ENCODE measurements at places on chromosomes 2 and 18.

GRCh38 chr2:119179991-119180390 is 21.4 kb upstream of the C1QL2 start:
- no peak for DNase-seq

DNA sequence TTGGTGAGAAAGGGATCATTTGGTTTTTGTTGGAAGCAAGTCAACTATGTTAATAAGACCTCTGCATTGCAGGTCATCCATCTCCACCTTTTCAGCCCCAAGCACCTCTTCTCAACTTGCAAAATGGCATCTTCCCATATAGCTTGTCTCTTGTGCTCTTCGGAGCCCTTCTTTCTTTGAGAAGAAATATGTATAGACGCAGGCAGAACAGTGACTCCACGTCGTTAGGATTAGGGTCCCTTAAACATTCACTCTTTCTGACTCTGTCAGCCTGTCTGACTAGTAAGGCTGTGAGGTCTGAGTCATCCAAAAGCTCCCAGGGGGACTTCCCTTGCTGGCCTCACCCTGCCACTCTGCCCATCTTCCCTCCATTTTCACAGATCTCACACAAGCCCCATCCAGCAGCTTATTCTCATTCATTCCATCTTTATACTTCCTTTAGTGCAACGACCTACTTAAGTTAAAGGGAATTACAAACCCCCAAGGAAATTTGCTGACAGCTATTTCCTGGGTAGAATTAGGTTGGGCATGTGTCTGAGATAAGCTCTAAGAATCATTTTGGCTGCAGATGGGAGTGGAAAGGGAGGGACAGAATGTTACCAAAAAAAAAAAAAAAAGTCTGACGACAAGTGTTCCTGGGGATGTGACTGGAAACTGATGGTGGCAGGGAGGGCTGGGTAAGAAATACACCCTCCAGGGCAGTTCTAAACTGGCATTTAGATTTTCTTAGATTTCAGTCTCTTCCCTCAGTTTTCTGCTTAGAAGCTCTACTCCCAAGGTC is 37.7 kb upstream of the MEX3C start:
- no peak for DNase-seq

DNA sequence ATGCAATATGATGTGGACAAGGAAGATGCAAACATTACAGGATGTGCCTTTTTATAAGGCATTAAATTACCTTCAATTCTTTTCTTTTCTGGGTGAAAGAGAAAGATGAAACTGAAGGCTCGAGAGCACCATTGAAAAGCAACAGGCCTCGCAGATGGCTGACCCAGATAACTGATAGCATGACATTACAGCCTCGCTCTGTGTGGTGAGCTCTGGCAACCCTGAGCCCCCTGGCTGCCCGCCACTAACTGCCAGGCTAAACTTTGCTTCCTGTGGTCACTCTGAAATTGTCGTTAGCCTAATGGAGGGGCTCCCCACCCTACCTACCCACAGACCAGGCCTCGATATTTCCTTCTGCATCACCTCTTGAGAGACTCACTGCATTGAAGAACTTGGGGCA is 516.8 kb upstream of the FANCL start:
- DNase-seq = no peak

- DNase-seq = no peak
These were observed 64.9 kb downstream of the PPP1R1C start for GRCh38 chr2:182050333-182051135.

DNA sequence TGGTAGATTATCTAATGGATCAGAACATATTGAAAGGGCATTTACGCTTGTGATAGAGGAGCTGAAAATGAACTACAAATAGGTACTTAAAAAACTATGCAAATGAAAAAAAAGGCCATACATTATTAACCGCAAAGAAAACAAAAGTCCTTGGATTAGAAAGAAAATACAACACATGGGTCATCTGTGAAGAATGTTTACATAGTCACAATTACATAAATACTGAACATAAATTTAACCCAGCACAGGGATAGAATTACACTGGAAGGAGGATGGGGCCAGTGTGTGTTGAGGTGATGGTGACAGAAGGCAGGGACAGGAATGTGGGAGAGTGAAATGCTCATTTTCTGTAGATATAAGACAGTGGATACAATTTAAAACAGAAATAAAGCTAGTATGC is 6.6 kb downstream of the NTSR2 start:
- no peak for DNase-seq

DNA sequence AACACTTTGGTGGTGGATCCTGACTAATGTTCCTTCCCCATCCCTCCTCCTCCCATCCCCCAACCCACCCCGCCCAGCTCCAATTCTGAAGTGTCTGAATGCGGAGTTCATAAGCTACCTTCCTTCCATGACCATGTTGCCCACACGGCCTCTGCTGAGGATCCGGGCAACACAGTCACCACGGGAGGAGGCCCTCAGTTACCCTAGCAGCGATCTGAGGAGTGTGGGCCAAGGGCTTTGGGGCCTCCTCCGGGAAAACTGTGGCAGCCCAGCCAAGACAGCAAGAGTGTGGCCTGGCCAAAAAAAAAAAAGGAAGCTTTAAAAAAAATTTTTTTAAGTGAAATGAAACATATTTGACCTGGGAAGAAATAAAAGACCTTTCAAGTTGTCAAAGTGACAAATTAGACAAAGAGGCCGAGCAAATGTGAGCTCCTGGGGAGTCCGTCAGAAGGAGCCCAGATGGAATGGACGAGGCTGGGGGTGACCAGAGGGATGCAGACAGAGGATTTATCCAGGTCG is 169.0 kb upstream of the PKDCC start:
- DNase-seq = no peak

DNA sequence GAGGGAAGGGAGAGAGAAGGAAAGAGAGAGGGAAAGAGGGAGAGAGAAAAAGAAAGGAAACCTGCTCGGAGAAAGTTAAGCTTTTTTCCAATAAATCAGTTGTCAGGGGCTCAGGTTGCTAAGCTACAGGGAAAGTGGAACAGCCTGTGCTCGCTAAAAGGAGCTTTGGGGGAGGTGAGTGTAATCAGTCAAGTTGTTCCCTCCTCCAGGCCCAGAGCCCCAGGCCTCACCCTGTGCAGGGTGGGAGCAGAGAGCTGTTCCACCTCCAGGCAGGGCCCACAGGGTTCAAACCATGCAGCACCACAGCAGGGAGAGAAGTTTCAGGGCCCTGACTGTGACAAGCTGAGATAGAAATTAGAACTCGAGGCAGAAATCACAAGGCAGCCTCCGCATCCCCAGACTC is 56.4 kb upstream of the PPP1CB start:
- no peak for DNase-seq

DNA sequence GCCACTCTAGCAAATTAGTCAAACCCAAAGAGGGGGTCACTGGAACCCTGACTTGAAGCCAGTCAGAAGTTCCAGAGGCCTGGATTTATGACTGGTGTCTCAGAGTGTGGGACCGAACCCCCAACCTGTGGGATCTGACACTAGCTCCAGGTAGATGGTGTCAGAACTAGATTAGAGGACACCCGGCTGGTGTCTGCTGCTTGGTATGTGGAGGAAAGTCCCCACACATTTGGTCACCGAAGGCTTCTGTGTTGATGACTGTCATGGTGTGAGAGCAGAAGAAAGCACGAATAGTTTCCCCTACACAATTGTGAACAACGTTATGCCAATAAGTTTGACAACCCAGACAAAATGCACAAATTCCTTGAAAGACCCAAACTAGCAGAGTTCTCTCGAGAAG is 48.1 kb downstream of the B3GNT2 start:
- no peak for DNase-seq

GRCh38 chr2:44927985-44928482 is 13.5 kb upstream of the SIX3 start:
- DNase-seq = no peak

- no peak for DNase-seq
These were observed 1.8 kb upstream of the OXER1 start for GRCh38 chr2:42765686-42766085.

- no peak for DNase-seq
These were observed 167.3 kb upstream of the SPRED2 start for GRCh38 chr2:65599693-65600092.

DNA sequence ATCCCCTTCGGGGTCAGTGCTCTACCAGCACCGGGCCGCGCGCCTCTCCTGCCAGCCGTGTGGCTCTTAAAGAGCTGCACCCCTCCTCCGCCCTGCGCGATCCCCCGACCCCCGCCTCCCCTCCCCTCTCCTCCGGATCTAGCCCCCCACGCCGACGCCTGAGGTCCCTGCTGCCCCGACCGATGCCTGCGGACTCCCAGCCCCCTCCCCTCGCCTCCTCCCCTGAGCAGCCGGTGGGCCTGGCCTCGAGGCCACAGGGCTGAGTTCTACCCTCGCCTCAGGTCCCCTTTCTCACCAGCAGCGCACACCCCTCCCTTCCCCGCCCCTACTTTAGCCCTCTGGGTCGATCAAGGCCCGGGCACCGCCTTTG is 5.8 kb upstream of the SIX3 start:
- DNase-seq = no peak

DNA sequence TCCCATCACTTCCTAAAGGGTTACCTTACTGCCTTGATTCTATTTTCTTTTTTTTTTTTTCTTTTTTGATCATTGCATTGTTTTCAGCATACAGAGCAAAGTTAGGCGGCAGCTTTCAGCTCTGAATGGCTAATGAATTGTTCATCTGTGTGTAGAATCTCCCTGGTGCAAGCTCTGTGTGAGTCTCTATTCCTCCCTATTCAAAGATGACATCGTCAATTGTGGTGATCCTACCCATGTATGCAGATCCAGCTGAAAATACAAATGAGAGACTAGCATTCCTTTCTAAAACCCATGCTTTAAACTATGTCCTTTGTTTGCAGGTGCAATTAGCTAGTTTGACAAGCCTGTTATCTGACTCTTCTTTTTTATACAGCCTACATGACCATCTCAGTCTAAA is 539.0 kb downstream of the ARHGAP15 start:
- DNase-seq = no peak

DNA sequence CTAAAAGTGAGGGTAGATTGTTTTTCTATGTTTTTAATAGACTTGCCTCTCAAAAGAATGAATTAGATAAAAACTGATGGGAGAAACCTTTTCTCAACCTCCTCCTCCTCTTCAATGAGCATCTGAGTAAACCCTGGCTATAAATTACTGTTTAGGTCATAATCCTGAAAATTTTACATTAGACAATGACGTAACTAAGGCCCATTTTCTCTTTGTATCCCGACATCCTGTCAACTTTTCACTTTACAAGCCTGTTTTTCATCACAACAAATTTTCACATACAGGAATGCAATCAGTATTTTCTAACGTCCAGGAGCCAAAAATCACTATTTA is 1.3 kb downstream of the SPIRE1 start:
- DNase-seq = no peak

DNA sequence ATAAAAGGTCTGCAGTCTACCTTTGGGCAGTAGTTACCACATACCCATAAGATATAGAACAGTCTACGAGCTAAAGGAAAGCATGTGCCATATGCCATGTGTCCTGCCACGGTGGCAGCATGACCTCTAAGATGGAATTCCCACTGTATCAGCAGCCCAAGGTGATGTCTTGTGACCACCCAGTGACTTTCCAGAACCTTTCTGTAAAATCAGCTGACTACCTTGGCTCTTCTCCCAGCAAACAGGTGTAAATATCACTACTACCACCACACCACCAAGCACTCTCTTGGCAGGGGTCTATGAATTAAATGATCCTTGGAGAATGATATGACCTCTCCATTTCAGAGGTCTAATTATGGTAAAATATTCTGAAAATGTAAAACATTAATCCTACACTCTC is 99.6 kb downstream of the METTL8 start:
- no peak for DNase-seq

DNA sequence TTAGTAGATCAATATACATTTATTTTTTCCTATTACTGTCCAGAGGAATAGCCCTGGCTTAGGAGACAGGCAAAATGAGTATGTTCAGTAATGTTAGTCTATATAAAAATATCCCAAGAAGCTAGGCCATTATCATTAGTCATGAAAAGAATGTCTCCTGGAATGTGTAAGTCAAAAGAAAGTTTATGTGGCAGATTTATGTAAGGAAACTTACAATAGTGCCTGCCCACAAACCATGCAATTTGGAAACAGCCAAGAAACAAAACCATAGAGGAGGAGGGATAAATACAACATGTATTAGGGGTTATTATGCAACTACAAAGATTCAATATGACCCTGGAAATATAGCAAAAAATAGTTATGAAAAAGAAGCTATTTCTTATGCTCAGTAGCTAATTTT is 96.3 kb downstream of the NOL4 start:
- DNase-seq = no peak

DNA sequence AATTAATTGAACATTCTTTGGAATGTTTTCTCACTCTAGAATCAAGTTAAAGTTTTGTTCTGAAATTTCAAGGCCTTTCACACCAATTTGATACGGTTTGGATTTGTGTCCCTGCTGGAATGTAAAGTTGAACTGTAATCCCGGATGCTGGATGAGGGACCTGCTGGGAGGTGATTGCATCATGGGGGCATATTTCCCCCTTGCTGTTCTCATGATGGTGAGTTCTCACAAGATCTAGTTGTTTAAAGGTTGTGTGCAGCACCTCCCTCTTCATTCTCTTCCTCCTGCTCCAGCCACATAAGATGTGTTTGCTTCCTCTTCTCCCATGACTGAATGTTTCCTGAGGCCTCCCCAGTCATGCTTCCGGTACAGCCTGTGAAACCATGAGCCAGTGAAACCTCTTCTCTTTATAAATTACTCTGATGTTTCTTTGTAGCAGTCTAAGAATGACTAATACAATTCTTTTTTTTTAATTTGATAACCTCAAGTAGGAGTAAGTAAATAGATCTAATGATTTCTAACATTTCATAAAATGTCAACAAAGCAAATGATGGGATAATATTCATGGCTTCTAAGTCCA is 144.2 kb upstream of the CDH7 start:
- no peak for DNase-seq

- no peak for DNase-seq
These were observed 130.7 kb downstream of the CCBE1 start for GRCh38 chr18:59566533-59566971.

- no peak for DNase-seq
These were observed 5.7 kb downstream of the ARMC9 start for GRCh38 chr2:231204146-231204545.

- DNase-seq = no peak
These were observed 50.8 kb downstream of the RTTN start for GRCh38 chr18:70154591-70155194.

DNA sequence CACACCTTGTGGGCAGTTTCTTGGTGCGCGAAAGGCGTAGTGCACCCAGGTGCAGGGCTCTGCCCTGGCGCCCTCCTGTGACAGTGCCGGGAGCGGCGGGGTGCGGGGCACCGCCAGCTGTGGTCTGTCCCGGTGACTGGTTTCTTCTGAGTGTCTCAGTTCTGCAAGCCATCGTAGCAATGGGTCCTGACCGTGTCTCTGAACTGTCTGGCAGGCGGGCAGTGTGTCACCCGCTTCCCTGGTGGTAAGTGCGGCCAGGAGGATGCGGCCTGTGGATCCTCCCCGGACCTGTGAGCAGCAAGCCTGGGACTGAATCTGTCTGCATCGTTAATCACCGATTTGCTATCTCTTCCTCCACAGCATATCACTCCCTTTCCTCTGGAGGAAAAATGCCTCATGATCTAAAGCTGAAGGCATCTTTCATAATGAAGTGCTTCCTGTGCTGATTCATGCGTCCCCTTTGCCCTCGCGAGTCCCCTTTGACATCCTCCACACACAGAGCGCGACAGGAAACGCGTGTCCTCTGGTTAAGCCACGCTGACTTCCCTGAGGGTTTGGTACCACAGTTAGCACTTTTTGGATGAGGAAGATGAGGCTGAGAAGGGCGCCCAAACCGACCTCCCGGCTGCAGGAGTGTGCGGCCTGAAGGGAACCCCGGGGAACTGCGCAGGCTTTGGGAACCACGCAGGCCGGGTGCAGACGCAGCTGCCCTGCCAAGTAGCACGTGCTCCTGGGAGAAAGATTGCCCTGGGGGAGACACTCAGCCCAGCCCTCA is 416.0 kb upstream of the HS6ST1 start:
- no peak for DNase-seq

All from memory B cell (primary cell).